ENCODE measurements at places on chromosomes 13 and 19.

DNA sequence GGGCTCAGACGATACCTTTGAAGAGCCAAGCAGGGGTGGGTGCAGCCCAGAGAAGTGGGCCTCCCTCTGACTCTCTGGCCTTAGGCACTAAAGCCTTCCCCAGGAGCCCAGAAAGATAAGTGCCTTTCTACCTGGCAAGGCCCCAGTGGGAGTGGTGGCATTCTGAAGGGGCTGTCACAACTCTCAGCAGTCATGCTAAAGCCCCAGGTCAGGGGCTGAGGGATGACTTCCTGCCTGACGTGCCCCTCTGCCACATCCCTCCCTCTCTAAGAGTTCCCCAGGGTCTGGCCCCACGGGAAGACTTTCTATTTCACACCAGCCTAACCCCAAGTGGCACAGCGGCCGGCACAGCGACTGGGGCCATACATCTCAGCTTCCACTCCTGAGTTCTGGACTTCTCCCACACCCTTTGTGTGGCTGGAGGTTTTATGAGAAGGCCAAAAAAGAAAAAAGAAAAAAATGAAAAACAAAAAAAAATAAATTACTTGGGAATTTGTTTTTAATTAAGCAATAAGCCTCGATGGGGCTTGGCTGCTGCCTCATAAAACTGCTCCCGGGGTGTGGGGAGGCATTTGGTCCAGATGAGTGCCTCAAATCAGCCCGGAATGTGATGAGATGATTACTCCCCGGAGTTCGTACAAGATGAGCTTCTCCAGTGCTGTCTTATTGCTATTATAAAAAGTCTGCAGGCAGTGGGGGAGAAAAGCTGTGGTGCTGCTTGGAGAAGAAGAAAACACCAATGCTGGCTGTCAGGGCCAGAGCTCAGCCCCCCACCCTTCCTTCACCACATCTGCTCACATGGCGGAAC, 28.5 kb upstream of the PLEKHF1 start:
- DNase-seq = no peak

DNA sequence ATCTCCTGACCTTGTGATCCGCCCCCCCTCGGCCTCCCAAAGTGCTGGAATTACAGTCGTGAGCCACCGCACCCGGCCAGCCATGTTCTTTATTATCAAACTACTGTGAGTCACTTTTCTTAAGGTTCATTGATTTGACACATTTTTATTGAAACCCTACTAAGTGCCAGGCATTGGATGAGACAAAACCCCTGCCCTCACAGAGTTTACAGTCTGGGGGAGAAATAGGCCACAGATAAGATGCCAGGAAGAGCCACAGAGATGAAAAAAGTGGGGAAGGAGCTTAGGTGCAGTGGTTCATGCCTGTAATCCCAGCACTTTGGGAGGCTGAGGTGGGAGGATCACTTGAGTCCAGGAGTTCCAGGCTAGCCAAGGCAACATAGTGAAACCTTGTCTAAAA, 14.5 kb upstream of the MAP2K2 start:
- DNase-seq = no peak

- no peak for DNase-seq
Measured at GRCh38 chr19:13127051-13127450, 9.0 kb downstream of the NACC1 start.

- no peak for DNase-seq
Measured at GRCh38 chr19:51224163-51224641, 678 bp upstream of the CD33 start.

- DNase-seq = no peak
Measured at GRCh38 chr19:36060430-36060829, 5.7 kb downstream of the WDR62 start.

- no peak for DNase-seq
Measured at GRCh38 chr13:40047322-40047771, 391.9 kb downstream of the COG6 start.

GRCh38 chr13:101317986-101318523, 98.3 kb downstream of the NALCN start:
- no peak for DNase-seq

DNA sequence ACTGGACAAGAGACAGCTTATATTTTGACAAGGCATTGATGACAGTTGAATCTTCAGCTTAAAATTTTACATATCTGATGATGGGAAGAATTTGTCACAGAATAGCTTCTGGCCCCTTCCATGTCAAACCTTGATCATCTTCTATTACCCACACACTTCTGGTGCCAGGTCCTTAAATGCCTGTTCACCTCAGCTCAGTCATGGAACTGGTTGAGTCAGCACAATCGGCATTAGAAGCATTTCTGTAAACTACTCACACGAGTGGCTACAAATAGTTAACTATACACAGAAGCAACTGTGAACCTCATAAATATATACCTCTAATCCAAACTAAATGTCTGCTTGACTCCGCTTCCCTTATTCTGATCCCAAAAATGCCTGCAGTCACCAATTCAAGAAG, 161.2 kb downstream of the FOXO1 start:
- no peak for DNase-seq

Measured in ecto neural progenitor cell (in vitro differentiated cells).